ENCODE measurements at places on chromosomes 2 and 18.
A peak's percentile ranks its signal among the peaks of the same experiment; 100 is the strongest.

- DNase-seq, result peak; percentile 36
These were observed 292.4 kb downstream of the TRIB2 start for GRCh38 chr2:13009027-13009642.

DNA sequence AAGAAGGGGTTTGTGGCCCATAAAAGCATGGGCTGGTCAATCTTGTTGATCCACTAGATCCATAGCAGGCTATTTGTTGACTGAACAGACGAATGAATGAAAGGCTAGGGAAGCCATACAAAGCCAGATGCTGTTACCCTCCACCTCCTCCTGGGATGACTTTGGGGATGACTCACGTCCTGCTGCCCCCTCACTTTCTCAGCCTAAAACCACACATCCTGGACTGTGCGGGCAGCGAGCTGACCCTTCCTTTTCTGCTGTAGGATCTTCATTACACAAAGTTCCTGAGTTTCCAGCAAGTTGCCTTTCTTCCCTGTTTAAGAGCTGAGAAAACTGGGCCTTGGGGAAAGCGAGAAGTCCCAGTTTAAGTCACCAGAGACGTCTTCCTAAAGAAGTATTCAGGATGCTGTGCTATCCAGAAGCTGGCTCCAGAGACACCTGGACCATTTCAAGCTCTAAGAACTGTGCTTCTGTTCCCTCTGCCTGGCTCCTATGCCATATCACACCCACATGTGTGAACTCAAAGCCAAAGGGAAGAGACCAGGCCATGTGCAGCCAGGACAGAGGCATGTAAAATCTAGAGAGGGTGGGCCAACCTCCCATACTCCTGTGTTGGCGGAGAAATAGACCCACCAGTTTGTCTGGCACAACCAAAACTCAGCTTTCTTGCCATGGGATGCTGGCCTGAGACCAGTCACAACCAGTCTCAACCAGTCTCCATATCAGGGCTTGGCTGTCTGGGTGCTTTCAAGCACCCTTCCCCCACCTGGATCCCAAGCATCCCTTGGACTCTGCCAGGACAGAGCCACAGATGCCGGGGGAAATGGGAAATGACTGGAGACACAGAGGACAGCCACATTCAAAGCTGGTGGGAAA lies 4.7 kb upstream of the SLC20A1 start:
- DNase-seq, result peak; percentile 83

- DNase-seq, result no peak
These were observed 186.0 kb downstream of the ANKRD30B start for GRCh38 chr18:14933964-14934363.

DNA sequence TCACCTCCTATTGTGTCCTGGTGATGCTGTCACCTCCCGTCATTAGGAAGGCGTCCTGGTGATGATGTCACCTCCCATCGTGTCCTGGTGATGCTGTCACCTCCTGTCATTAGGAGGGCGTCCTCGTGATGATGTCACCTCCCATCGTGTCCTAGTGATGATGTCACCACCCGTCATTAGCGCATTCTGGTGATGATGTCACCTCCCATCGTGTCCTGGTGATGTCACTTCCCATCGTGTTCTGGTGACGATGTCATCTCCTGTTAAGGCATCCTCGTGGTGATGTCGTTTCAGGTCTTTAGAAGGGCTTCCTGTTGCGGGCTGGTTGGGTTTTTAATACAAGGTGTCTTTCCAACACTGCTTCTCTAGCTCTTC lies 40.7 kb downstream of the CTDP1 start:
- DNase-seq, result peak; percentile 8

DNA sequence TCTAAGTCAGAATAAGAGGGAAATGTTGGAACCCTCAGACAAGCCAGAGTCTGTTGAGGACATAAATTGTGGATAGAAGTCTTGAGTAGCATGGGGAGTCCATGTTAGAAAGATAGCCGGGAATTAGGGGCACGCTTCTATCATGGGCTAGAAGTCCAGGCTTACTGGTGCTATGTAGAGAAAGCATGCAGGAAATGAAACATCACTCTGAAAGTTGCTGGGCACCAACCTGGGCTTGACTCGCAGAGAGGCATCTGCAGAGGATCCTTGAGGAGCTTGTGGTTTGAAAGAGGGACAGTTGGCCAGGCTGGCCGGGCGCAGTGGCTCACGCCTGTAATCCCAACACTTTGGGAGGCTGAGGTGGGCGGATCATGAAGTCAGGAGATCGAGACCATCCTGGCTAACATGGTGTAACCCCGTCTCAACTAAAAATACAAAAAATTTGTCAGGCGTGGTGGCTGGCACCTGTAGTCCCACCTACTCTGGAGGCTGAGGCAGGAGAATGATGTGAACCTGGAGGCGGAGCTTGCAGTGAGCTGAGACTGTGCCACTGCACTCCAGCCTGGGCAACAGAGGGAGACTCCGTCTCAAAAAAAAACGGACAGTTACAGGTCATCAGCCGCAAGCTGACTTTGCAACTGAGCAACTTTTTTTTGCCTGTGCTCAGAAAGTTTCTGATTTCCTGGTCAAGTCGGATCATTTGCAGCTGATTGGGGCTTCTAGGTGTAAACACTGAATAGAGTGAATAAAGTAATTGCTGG lies 24.9 kb downstream of the CERS6 start:
- no peak for DNase-seq

All from fibroblast of skin of right biceps (primary cell).